ENCODE measurements at places on chromosomes 5 and 9. TPM values are rescaled to one million over a fixed set of nuclear protein-coding genes. Genes with fewer than 3 reads are reported as not detected.

Gene APBA1
- total RNA-seq: 6.8 TPM

Gene BARHL1
- total RNA-seq: not detected

Gene PCDH12
- 5.1 TPM for total RNA-seq

Gene CARTPT
- total RNA-seq: 39.4 TPM

Gene DND1
- total RNA-seq: 0.54 TPM

Data from thoracic aorta (tissue), 2 donors.